CD4-positive, alpha-beta memory T cell (primary cell): ENCODE measurements at places on chromosomes 6 and 20.

GRCh38 chr6:139515511-139515910, 141.1 kb upstream of the CITED2 start:
- no peak overlapping the region for H3K27ac ChIP-seq
- H3K27me3 ChIP-seq: no peaks in the 10 kb centered on the region
- H3K4me1 ChIP-seq: peaks cover 8% of the 10 kb centered on the region
- DNase-seq: no peak
- H3K36me3 ChIP-seq: no peaks in the 10 kb centered on the region

GRCh38 chr6:10901770-10902169, 14.9 kb downstream of the SYCP2L start:
- no peaks in the 10 kb centered on the region for H3K27me3 ChIP-seq
- H3K36me3 ChIP-seq: no peaks in the 10 kb centered on the region
- H3K4me1 ChIP-seq: no peaks in the 10 kb centered on the region

DNA sequence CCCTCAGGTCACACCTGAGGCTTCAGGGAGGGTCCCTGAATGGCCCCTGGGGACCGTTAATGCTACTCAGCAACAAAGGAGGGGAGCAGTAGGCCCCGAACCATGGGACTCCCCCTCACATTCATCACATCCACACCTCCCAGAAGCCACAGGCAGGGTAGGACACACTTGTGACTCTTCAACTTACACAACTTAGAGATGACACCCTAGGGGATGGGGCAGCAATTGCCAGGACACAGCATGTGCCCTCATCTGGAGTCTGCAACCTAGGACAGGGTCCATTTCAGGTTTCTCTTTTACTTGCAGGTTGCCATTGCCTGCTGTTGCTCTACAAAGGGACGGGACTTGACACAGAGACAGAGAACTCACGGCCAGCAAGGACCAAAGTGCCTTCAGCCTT, 770 bp downstream of the ULBP3 start:
- H3K27ac ChIP-seq: no peak overlapping the region
- no peaks in the 10 kb centered on the region for H3K36me3 ChIP-seq
- peak overlapping the region; percentile 65 for H3K4me3 ChIP-seq
- H3K4me1 ChIP-seq: peaks cover 18% of the 10 kb centered on the region
- no peaks in the 10 kb centered on the region for H3K27me3 ChIP-seq
- no peak for DNase-seq

DNA sequence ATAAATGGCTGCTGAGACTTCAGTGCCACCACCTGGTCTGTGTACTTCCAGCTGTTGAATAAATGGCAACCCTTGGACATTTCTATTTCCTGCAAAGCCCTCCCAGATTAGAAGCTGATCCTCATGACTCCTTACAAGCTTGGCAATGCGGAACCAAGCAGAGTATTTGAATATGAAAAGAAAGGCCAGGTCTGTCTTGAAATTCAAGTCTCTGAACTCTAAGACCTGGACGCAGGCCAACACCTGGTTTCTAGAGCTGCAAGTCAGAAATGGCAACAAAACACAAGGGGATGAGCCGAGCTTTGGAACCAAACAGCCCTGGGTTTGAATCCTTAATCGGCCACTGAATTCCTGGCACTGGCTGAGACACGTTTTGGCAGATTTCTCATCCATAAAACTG, 353.4 kb downstream of the PTPRT start:
- no peaks in the 10 kb centered on the region for H3K27me3 ChIP-seq
- no peak for DNase-seq
- no peaks in the 10 kb centered on the region for H3K36me3 ChIP-seq

GRCh38 chr6:18672852-18673251, 285.7 kb downstream of the RNF144B start:
- H3K4me3 ChIP-seq: no peak overlapping the region
- no peak for DNase-seq
- no peaks in the 10 kb centered on the region for H3K36me3 ChIP-seq
- no peaks in the 10 kb centered on the region for H3K27me3 ChIP-seq
- H3K4me1 ChIP-seq: no peaks in the 10 kb centered on the region

DNA sequence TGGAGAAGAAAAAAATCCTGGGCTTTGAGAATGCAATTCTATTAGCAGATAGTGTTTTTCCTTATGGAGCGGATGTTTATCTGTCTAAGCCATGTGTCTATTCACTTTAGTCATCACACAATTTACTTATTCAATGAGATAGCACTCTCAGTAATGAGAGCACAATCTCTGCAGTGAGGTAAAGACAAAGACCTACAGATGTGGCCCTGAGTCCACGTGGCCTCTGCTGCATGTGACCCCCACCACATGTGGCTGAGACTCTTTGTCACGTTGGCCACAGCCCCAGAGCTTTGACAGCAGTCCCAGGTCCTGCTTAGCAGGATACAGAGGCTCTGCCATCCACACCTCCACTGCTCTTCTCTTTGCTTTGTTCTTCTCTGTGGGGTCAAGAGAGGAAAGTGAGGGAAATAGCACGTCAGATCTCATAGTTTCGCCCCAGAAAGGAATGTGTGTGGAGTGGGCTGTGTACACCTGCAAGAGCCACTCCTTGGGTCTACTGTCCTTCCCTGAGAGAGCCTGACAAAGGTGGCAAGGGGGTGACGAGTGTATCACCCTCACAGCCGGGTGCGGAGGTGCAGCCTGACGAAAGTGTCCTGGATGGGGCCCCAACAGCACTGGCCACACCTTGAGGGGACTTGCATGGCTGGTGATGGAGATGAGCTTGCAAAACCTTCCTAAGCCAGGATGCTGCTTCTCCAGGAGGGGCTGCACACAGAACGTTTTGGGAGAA, 40.7 kb downstream of the ZNF831 start:
- H3K27ac ChIP-seq: no peak overlapping the region
- peaks cover 36% of the 10 kb centered on the region for H3K36me3 ChIP-seq
- peaks cover 18% of the 10 kb centered on the region for H3K4me1 ChIP-seq
- no peaks in the 10 kb centered on the region for H3K27me3 ChIP-seq
- DNase-seq: no peak
- no peak overlapping the region for H3K4me3 ChIP-seq

DNA sequence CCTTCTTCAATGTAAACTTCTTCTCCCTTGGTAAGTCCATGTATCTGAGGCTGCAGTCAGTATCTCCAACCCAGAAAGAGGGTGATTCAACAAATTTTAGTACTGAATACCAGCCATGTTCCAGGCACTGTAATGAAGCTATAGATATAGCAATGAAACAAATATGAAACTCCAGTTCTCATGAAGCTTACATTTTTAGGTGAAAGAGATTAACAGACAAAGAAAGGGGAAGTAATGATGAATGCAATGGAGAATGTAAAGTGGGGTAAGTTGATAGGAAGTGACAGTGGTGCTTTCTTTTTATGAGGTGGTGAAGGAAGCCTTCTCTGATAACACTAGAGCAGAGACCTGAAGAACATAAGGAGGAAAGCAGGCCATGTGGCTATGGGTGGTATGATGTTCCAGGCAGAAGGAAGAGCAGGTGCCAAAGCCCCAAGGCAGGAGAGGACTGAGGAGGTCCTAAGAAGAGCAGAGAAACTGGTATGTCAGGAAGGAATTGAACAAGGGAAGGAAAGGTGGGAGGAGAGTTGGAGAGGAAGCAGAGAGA, 143.6 kb downstream of the TFAP2B start:
- DNase-seq: no peak
- H3K4me1 ChIP-seq: no peaks in the 10 kb centered on the region
- no peak overlapping the region for H3K27ac ChIP-seq
- H3K36me3 ChIP-seq: no peaks in the 10 kb centered on the region
- H3K27me3 ChIP-seq: no peaks in the 10 kb centered on the region

- no peak for DNase-seq
- no peak overlapping the region for H3K4me3 ChIP-seq
- H3K27ac ChIP-seq: no peak overlapping the region
- H3K27me3 ChIP-seq: no peaks in the 10 kb centered on the region
- no peaks in the 10 kb centered on the region for H3K36me3 ChIP-seq
- H3K4me1 ChIP-seq: no peaks in the 10 kb centered on the region
These were observed 24.3 kb upstream of the CCN5 start for GRCh38 chr20:44690781-44691423.

GRCh38 chr20:32155017-32155981, 45.8 kb downstream of the TM9SF4 start:
- no peak overlapping the region for H3K4me3 ChIP-seq
- no peaks in the 10 kb centered on the region for H3K27me3 ChIP-seq

GRCh38 chr20:47532002-47532401, 30.3 kb downstream of the NCOA3 start:
- H3K4me3 ChIP-seq: no peak overlapping the region
- H3K4me1 ChIP-seq: peaks cover 15% of the 10 kb centered on the region
- H3K27ac ChIP-seq: no peak overlapping the region
- no peaks in the 10 kb centered on the region for H3K27me3 ChIP-seq

- H3K27me3 ChIP-seq: no peaks in the 10 kb centered on the region
- no peaks in the 10 kb centered on the region for H3K36me3 ChIP-seq
- H3K4me1 ChIP-seq: peaks cover 77% of the 10 kb centered on the region
- H3K27ac ChIP-seq: peak overlapping the region; percentile 70
These were observed 56.7 kb upstream of the CEP85L start for GRCh38 chr6:118708055-118708454.

GRCh38 chr6:77740380-77740779, 87.5 kb downstream of the MEI4 start:
- no peaks in the 10 kb centered on the region for H3K4me1 ChIP-seq
- no peak for DNase-seq
- H3K27me3 ChIP-seq: no peaks in the 10 kb centered on the region
- no peak overlapping the region for H3K27ac ChIP-seq
- no peak overlapping the region for H3K4me3 ChIP-seq

DNA sequence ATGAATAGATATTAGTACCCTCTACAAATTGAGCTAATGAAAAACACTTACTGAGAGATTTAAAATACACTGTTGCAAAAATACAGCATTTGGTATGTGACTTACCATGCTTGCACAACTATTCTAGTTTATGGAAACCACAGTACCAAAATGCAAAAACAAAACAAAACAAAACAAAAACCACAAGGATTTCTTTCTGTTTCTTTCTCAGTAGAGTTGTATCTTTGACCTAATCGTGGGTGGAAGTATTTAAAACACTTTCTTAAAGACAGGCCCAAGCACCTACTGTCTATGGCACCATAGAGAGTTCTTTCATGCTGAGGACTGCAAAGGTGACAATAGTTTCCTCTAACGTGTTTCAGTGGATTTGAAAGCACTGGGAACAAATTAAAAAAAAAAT, 95.3 kb upstream of the C6orf118 start:
- no peaks in the 10 kb centered on the region for H3K36me3 ChIP-seq
- H3K27ac ChIP-seq: no peak overlapping the region
- no peak for DNase-seq
- H3K27me3 ChIP-seq: no peaks in the 10 kb centered on the region
- H3K4me3 ChIP-seq: no peak overlapping the region
- no peaks in the 10 kb centered on the region for H3K4me1 ChIP-seq

DNA sequence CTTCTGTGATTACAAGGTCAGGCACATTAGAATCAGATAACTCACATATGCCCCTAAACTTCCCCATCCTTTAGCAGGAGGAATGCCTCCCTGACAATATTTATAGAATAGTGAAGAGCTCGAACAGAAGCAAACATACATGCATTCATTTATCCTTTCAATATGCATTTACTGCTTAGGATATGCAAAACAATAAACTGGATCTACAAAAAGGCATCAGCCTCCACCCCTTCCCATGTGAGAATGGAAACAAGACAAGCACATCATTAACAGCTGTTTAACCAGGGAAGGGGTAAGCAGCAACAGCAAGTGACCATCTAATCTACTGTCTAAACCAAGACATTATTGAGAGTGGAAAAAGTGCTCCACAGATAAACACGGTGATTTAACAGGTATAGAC, 107.6 kb downstream of the MBOAT1 start:
- no peaks in the 10 kb centered on the region for H3K4me1 ChIP-seq
- no peak overlapping the region for H3K27ac ChIP-seq
- H3K36me3 ChIP-seq: peaks cover 5% of the 10 kb centered on the region
- no peaks in the 10 kb centered on the region for H3K27me3 ChIP-seq
- no peak for DNase-seq
